ENCODE measurements at places on chromosomes 2 and 18.
A peak's percentile ranks its signal among the peaks of the same experiment; 100 is the strongest.

DNA sequence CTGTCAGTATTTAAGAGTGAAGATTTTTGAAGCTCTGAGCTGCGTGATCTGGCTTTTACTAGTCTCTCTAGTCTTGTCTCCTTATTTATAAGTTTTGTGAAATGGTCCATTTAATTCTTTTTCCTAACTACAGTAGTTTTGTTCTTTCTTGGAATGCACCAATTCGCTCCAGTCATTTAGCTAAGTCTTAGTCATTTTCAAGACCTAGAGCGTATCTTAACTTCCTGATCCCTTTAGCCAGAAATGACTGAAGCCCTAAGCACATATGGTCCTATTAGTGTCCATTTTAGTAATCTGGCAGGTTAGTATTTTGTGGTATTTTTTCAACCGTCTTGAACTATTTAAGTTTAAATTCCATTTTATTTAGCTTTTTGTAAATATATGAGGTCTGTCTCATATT, 3.6 kb downstream of the BIRC6 start:
- DNase-seq = no peak

GRCh38 chr2:148548716-148549400, 95.7 kb upstream of the EPC2 start:
- no peak for DNase-seq

DNA sequence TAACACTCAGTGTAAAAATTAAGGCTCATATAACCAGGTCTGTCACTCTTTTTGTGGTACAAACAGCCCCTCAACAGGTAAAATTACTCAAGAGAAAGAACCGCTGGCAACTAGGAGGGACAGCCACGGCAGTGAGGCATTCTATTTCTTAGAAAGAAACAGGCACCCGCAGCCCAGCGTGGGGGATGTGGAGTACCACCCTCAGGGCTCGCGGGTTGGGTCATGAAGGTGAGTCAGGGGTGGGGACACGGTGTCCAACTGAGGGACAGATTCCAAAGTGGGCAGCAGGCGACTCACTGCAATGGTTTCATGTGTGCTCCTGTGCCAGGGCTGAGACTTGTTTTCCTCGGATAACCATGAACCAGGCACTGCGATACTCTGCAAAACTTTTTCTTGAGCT, 129.4 kb downstream of the DTNB start:
- no peak for DNase-seq

DNA sequence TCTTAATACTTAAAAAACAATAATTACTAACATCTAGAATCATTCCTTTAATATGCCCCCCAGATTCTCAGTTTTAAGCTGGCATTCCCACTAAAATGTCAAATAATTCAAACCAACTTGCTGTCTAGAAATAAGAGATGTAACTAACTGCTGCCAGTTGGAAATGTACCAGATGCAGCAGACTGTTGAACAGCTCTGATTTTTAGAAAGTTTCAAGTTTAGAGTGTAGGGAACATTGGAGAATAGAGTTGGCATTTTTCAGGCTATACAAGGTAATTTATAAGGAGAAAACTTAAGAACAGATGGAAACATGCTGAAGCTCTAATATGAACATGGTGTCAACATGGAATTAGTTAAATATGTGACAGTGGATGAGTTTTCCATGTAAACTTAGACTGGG, 101.4 kb downstream of the PTRHD1 start:
- DNase-seq = no peak

- no peak for DNase-seq
Observed at GRCh38 chr2:237873897-237874551, 14.6 kb downstream of the RAMP1 start.

DNA sequence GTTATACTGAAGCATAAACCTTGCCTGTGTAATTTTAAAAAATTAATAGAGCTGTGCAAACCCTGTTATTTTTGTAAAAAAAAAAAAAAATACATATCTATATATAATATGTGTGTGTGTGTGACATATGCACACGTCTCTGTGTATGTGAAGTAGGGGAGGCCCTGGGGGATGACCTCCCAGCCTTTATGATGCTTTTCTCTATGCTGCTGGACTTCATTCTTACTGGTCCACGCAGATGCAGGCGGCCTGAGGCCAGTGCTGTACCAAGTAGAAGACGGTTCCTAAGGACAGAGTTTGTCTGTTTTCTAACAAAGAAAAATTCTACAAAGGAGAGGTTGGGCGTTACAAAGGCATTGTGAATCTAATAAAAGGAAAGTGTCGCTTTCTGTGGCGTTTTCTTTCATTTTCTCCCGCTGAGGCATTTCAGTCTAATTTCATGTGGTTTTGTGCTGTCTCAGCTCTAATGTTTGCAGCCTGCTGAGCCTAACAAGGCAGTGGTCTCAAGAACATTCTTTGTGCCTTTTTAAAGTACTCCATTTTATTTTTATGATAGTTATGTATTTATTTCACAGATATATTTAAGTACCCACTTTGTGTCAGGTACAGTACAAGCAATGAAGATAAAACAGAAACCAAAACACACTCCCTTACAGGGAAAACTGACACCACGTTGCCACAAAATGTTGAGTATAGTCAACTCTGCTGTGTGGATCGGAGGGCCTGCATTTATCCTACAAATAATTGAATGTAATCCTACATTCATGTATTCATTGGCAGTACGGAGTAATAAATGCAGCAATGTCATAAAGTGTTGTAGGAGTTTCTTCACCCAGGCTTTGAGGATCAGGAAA, 118.0 kb downstream of the RAB3GAP1 start:
- no peak for DNase-seq

- DNase-seq = no peak
Observed at GRCh38 chr2:39546937-39547336, 109.9 kb upstream of the MAP4K3 start.

- no peak for DNase-seq
Observed at GRCh38 chr2:96262306-96262705, 3.5 kb downstream of the TMEM127 start.

GRCh38 chr2:191352536-191352935, 107.3 kb downstream of the MYO1B start:
- no peak for DNase-seq

- no peak for DNase-seq
Observed at GRCh38 chr18:38453880-38454279, 888.3 kb upstream of the CELF4 start.

DNA sequence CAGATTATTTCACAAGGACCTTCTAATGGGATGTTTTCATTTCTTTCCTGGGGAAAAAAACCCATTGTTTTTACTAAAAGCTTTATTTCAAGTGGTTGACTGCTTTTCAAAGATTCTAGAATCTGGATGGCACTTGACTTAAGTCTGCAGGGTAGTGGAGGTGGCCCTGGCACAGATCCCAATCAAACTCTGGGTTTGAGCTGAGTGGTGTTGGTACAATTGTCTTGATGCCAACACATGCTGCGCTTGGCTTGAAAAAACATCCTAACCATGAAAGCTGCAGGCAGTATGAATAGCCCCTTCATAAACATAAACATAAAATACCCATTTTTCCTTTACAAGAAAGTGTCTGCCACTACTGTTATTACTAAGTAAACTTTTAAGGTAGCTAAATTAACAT, 3.6 kb downstream of the PAPOLG start:
- no peak for DNase-seq

DNA sequence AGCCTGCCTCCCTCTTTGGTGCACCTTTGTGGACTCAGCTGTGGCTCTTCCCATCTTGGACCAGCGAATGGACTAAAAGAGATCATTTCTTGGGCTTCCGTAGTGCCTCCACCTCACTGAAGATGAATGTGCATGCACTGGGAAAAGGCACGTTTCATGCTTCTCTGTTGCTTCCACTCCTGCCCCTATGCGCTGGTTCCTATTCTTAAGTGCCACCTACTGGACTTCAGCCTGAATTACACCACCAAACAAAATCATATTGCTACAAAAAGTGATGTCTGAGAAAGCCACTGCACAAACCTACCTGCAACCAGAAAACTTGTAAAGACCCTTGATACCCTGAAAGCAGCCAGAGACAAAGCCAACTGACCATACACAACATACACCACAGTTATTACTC, 695.6 kb downstream of the TSN start:
- no peak for DNase-seq

- DNase-seq = no peak
Observed at GRCh38 chr2:33209976-33210375, 263.2 kb downstream of the LTBP1 start.

DNA sequence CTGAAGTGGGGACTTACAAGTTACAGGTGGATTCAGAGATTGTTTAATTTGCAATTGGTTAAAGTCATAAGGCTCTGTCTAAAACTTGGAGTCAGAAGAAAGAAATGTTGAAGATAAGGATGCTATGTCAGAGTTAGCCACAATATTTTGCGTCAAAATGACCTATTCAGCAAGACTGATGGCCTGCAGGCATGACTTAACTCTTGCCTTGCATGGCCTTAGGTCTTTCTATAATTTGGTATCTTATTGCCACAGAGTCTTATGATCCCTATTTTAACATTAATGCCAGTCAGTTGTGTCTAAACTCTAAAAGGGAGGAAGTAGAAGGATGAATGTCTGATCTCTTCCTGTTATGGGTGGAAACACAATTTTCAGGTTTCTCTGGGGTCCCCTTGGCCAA, 5.2 kb upstream of the COMMD1 start:
- DNase-seq = no peak

GRCh38 chr2:11610624-11611242, 59.3 kb downstream of the NTSR2 start:
- DNase-seq = no peak

DNA sequence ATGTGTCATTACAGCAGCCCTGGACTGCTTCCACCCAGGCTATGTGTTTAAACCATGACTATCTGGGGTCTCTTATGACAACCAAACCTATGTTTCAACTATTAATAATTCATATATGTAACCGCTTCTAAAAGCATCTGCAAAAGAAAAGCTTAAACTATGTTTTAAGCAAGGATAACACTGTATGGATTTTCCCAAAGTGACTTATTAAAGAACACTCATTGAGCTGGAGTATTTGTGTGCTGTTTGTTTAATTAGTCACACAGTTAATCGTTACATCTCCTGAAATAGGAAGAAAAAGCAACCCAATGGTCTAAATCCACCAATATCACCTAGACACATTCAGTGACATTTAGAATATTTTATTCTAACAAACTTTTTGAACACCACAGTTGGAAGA, 51.3 kb downstream of the TMEM163 start:
- no peak for DNase-seq

GRCh38 chr18:41949206-41949920, 5.7 kb upstream of the PIK3C3 start:
- DNase-seq = no peak

- no peak for DNase-seq
Observed at GRCh38 chr18:50558157-50558556, 1.7 kb upstream of the MAPK4 start.

- DNase-seq = no peak
Observed at GRCh38 chr18:62663731-62664336, 51.5 kb upstream of the PHLPP1 start.

- DNase-seq = no peak
Observed at GRCh38 chr2:164187121-164187520, 434.2 kb downstream of the GRB14 start.

DNA sequence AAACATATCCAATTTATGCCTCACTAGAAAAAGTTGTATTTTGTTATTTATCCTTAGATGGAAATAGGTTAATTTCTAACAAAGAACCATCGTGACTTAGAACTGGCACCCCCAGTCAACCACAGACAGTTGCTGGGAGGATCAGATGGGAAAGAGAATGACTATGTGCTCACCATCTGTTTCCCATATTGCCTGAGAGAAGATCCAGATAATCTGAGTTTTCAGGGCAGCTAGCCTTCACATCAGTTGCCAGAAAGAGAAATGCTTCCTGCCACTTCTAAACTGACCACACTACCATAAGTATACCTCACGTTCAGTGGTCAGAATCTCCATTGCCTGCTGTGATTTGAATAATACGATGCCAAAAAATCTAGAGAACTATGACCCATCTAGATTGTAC, 28.4 kb upstream of the NEB start:
- DNase-seq = no peak

DNA sequence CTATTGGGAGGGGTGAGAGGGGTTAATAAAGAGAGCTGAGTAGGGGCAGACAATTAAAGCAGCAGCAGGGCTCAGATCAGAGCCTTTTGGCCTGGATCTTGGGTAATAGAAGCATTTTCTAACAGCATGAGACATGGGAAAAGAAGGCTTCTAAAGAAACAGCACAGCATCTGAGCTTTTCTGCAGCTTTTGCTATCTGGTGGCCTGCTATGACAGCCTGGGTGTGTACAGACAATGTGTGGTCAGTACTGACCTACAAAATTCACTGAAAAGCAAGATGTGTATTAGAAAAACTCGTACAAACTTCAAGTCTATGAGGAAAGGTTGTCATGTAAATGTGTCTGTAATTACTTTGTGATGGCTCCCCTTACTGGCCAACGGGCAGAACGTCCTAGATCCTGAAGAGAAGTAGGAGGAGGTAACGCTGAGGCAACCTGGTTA, 95.6 kb downstream of the GALNT3 start:
- no peak for DNase-seq

GRCh38 chr18:59783138-59783537, 85.9 kb upstream of the CCBE1 start:
- DNase-seq = no peak

DNA sequence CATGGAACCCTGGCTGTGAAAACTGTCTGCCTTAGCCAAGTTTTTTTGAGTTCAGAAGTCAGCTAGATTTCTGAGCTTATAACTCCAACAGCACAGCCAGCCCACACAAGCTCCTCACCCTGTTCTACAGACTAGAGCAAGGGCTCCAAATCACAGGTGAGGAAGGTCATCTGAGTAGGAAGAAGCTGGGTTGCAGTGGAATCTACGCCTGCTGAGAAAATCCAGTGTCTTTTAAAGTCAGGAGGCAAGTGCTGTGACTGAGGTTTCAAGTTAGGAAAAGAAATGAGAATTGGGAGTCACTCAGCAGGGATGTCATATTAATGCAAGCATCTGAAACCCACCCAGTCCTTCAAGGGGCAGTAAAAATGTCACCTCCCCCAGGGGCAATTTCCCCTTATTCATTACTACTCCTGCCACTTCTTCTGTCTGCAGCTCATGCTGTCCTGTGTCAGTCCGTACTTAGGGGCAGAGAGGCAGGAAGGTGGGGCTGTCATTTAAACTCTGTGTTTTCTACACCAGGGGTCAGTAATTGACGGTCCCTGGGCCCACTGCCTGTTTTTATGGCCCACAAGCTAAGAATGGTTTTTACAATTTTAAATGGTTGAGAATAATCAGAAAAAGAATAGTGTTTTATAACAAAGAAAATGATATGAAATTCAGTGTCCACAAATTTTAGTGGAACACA, 551.1 kb downstream of the BCL11A start:
- DNase-seq = no peak

GRCh38 chr2:84031312-84032050, 427.6 kb downstream of the SUCLG1 start:
- no peak for DNase-seq

GRCh38 chr2:118186110-118186857, 98.0 kb downstream of the INSIG2 start:
- peak; percentile 72 for DNase-seq

GRCh38 chr2:118667964-118668363, 179.5 kb downstream of the EN1 start:
- no peak for DNase-seq
